ENCODE measurements at places on chromosomes 7 and 10.

DNA sequence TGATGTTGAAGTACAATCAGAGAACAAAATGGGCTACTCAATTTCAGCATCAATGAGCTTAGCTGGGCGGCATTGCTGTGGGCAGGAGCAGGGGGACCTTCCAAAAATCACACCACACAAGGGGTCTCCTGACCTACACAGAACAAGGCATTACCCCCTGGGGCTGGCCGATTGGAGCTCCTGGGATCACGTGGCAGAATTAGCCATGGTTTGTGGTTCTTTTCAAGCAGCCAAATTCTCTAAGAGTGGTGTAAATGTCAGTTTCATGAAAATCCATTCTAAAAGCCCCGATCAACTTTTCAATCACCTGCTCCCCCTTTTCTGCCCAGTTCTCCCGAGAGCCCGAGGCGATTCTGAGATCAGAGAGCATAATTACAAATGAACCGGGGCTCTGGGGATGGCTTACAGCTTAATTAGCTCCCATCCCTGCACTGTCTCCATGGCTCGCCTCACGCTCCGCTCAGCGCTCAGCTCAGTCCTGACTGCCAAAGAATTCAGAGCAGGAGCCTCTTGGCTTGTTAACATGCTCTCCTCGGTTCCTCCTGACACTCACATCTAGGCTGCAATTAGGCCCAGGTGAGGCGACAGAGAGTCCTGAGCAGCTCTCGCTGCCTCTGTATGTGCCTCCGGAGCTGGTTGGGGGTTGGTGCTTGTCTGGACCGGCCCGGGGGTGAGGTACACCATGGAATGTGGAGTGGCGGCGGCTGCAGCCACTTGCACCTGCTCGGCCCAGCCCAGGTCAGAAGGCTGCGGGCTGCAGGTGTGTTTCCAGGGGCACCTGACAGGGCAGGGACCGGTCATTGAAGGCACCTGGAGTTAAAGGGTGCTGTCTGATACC lies 111.8 kb downstream of the WDR11 start:
- DNase-seq, result no peak

GRCh38 chr7:108618056-108618455 lies 48.4 kb downstream of the DNAJB9 start:
- DNase-seq, result no peak

- DNase-seq, result no peak
Measured at GRCh38 chr10:642186-642890, 47.1 kb downstream of the DIP2C start.

GRCh38 chr7:42012786-42013360 lies 224.1 kb downstream of the GLI3 start:
- DNase-seq, result no peak

DNA sequence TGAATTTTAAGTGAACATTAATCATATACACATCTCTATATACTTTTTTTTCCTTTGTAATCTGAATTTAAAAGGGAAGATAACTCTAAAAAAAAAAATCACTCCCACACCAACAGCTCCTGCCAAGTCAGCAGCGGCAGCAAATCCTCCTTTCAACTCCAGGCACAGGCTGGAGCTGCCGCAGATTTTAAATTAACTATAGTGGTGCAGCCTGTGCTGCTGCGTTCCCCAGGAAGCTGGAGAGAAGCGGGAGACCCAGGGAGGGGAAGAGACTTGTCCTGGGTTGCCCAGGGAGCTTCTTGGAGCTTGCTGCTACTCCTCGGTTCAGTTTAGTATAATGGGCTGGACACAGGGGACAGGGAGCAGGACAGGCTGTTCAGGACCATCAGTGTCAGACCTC lies 32.6 kb upstream of the HSPB1 start:
- no peak for DNase-seq

GRCh38 chr10:22427890-22428571 lies 82.7 kb downstream of the SPAG6 start:
- DNase-seq, result no peak

GRCh38 chr7:112202816-112203215 lies 3.4 kb downstream of the DOCK4 start:
- peak; percentile 8 for DNase-seq

- DNase-seq, result no peak
Measured at GRCh38 chr7:41588341-41588740, 114.5 kb downstream of the INHBA start.

DNA sequence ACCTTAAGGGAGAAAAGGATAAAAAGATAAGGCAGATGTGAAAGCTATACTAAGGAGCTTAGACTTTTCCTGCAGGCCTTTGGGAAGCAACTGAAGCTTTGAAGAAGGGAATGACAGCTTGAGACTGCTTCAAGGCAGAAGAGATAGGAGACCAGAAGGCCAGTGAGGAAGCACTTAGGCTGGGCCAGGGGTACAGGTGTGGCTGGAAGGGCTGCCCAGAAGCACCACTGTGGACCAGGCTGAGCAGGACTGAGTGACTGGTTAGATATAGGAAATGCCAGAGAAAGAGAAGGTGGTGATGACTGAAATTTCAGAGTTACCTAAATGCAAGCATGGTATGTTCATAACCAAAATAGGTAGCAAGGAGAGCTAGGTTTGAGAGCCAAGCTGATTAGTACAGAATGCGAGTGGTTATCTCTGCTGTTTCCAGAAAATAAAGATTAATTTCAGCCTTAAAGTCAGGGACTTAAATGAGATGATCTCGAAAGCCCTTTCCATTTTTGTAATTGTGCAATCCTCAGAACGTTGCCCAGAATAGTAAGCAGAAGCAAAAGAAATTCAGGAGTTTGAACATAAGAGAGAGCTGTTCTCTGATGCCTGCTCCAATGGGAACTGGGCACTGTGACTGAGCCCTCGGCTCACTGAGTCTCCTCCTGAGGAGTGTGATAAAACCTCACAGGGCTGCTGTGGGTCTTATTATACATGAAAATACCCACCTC lies 54.9 kb downstream of the MET start:
- DNase-seq, result no peak

- no peak for DNase-seq
Measured at GRCh38 chr7:39709768-39710311, 86.5 kb downstream of the RALA start.

- no peak for DNase-seq
Measured at GRCh38 chr10:129741280-129741977, 222.6 kb downstream of the EBF3 start.

GRCh38 chr7:153401795-153402720 lies 642.5 kb downstream of the ACTR3B start:
- no peak for DNase-seq

DNA sequence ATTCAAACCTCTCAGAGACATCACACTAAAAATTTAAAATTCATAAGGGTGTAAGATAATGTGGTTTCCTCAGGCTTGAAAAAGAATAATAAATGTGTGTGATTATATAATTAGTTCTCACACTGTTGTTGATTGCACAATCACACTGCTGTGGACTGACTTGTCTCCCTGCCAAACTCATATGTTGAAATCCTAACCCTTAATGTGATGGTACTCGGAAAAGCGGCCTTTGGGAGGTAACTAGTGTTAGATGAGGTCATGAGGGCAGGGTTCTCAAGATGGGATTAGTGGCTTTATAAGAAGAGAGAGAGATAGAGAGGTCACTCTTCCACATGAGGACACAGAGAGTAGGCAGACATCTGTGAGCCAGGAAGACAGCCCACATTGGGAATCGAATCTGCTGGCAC lies 128.5 kb upstream of the COL1A2 start:
- DNase-seq, result no peak

GRCh38 chr10:113175756-113176651 lies 226.0 kb downstream of the TCF7L2 start:
- DNase-seq, result no peak

- DNase-seq, result no peak
Measured at GRCh38 chr7:23074443-23075261, 30.9 kb upstream of the KLHL7 start.

DNA sequence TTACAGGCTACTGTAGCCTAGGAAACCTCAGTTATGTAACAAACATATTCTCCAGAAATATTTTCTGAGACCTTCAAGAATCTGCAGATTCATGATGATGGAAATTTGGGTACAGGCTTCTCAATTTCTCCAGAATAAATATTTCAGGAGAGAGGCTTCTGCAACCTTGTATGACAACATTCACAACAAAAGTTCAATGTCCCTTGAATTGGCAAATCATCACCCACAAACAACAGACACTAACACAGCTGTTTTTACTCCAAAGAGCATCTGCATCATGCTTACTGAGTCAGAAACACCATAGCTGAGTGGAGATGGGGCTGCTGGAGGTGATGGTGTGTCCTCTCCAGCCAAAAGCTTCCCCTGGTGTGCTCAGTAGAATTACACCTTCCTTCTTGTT lies 9.3 kb upstream of the COBL start:
- no peak for DNase-seq

- no peak for DNase-seq
Measured at GRCh38 chr10:63666836-63667383, 145.7 kb downstream of the REEP3 start.

- no peak for DNase-seq
Measured at GRCh38 chr10:71840177-71840957, 10.7 kb downstream of the PSAP start.

DNA sequence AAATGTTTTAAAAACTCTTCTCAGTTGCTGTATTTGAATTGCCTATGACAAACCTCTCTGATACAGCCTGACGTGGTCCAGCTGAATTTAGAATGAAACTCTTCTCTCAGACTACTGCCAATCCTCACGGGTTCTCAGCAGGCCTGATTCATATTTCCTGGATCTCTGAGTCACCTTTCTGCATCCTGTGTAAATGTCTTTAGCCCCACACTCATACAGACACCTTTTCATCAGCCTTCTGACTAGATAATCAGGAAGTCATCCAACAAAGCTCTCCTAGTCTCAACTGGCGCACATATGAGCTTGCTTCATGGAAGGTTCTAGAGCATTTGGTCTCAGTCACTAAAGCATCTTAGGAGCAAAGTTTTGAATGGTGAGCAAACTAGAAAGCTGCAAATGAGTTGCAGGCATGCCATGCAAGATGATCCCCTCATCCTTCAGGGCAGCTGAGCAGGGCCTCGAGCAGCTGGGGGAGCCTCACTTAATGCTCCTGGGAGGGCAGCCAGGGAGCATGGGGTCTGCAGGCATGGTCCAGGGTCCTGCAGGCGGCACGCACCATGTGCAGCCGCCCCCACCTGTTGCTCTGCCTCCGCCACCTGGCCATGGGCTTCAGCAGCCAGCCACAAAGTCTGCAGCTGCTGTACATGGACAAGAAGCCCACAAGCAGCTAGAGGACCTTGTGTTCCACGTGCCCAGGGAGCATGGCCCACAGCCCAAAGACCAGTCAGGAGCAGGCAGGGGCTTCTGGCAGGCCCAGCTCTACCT lies 182.8 kb downstream of the ARHGAP12 start:
- DNase-seq, result no peak

DNA sequence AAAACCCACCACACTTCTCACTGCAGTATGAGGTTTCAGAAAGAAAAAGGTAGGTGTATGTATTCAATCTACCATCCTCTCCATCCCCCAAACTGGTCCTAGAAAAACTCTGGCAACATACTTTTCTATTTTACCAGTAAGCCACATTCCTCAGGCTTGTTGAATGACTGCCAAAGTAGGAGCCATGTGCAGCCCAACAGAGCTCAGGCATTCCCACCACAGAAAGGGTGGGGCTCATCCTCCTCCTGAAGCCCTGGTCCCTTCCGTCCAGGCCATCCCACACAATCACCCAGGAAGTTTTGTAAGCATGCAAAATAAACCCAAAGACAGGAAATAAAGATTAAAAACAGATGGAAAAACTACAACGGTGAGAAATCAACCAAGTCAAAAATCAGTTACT lies 57.2 kb downstream of the MAD1L1 start:
- no peak for DNase-seq

DNA sequence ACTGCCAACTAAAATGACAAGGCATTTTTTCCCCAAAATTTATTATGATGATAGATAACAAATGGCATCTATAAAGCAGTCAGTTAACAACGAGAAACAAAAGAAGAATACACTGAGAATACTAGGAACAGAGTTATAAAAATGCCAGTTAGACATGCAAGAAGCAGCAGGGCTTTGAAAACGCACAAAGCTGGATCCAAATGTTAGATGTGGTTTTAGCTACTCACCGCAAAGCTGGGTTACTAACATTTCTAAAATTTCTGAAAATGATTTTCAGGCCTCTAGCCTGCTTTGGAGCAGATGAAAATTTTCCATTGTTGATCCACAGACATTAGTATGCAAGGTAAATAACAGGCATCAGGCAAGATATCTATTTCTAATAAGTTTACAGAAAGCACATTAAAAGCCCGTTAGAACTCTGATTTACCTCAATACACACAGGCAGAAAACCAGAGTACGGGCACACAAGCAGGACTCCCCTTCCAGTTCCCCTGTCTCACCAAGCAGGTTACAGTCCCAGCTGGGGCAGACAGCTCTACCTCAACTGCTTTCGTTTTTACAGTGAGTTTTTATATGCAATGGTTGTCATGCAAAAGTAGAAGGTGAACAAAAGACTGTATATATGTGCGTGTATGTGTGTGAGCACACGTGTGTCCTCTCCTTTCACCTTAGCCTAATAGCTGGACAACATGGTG lies 37.9 kb downstream of the GLI3 start:
- no peak for DNase-seq

DNA sequence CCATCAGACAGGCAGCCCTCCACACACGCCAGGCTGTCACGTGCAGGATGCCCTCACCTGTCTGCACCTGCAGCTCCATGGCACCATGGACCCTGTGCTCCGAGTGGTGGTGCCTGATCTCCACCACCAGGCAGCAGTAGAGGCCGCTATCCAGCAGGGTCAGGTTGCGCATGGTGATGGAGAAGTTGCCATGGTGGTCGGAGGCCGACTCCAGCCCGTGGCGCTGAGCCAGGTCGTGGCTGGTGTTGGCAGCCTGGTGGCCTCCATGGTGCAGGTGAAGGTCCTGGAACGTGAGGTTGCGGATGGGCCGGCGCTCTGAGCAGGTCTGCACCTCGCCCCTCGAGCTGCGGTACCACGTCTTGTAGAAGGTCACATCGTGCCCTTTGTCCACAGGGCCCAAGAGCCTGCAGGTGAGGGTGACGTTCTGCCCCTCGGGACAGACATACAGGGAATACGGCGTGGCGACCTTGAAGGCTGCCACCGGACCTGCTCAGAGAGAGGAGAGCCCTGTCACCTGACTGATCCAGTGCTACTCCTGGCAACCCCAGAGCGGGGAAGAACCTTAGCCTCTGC lies 11.7 kb downstream of the VSIR start:
- no peak for DNase-seq
